ENCODE measurements at places on chromosomes 7 and 10.

DNA sequence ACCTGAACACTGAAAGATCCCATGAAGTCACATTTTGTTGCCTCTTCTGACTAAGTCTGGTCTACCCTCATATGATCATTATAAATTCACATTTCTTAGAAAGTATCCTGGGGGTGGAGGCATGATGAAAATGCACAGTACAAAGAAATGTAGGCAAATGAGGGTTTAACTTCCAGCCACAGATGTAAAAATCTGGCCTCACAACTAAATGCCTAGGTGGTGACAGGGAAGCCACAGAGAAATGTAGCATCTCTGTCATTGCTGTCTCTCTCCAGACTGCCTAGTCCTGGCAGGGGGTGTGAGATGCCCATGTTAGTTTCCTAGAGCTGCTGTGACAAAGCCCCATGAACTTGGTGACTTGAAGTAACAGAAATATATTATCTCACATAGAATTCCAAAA, 395.9 kb downstream of the SORCS3 start:
- no peak for DNase-seq

GRCh38 chr7:28661826-28662595, 249.7 kb downstream of the CREB5 start:
- DNase-seq, result peak; percentile 62

- no peak for DNase-seq
Measured at GRCh38 chr7:122885583-122886356, 490 bp downstream of the CADPS2 start.

- DNase-seq, result no peak
Measured at GRCh38 chr7:104838537-104839299, 175.3 kb upstream of the KMT2E start.

DNA sequence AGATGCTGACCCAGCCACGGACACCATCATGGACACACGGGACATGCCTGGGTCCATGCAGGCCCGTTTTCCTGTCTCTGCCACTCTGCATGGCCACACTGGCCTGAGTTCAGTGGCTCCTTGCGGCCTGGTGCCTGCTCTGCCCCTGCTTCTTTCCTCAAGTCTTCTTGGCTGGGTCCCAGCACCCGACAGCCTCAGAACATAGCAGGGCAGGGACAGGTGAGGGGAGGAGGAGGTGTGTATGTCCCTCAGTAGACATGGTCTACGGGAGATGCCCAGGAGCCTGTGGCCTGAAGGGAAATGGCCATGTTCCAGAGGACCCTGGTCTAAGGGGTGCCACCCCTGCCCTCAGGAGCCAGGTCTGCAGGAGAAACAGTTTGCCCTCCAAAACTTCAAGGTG, 2.2 kb upstream of the AQP1 start:
- no peak for DNase-seq

GRCh38 chr7:143384661-143385631, 3.8 kb downstream of the ZYX start:
- no peak for DNase-seq

DNA sequence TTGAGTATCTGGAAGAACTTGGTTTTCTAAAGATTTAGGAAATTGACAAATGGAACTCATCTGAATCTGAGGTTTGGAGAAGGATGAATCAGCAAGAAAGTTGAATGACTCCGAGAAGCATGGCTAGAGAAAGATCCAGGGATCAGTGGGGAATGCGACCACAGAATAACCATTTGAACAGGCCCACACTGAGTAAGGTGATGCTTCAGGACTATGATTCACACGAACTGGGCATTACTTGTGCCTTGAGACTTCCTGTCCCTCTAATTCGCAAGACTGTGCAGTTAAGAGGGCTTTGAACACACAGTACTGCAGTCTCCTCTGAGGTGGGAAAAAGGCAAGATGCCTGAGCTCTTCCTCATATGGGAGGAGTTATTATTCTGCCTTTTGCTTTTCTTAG, 395.5 kb upstream of the POM121L12 start:
- DNase-seq, result no peak

GRCh38 chr10:96718304-96718990, 1.9 kb downstream of the PIK3AP1 start:
- no peak for DNase-seq

DNA sequence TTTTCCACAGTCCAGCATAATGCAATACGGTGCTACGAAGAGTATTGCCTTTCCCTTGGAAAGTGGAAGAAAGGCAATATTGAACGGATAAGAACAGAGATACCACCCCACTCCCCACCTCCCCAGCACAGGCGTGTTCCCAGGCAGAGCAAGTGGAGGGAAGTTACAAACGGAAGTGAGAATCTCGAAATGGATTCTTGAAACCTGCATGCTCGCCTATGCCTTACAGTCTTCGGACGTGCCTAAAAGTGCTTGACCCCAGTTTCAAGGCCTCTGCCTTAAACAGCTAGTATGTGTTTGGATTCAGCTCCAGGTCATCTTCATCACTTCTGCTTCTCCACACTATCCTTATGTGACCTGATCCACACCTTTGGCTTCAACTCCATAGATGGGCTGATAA, 35.0 kb upstream of the USP6NL start:
- no peak for DNase-seq

DNA sequence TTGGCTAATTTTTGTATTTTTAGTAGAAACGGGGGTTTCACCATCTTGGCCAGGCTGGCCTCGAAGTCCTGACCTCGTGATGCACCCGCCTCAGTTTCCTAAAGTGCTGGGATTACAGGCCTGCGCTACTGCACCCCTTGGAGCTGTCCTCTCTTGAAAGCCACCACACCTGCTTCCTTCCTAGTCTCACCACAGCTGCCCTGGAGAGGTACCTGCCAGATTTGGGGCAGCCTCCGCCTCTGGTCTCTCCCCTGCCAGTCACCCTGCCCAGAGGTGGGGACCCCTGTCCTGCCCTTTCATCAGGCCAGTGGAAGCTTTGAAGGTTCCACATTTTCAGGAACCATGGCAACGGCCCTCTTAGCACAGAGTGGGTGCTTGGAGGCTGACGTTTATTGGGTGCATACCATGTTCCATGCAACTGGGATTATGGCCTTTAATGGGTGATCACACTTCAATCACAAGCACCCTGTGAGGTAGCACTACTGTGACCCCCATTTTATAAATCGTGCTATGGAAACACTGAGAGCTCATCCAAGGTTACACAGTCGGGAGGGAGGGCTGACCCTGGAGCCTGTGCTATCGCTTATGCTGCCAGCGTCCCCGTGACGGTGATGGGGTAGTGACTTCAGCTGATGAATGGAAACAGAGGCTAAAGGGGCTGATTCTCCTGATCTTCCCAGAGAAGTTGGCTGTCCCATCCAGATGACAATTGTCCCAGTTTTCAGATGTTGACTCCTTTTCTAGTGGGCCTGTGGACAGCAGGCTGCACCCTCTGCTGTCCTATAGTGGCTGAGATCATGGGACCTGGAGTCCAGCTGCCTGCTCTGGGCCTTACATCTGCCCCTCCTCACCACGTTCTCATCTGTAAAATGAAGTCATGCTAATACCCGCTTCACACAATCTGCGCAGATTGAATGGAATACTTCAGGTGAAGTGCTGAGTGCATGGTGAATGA, 11.5 kb upstream of the FGFR2 start:
- no peak for DNase-seq

- peak; percentile 59 for DNase-seq
Measured at GRCh38 chr10:62268027-62268398, 631 bp downstream of the RTKN2 start.

GRCh38 chr7:97013134-97013844, 7.9 kb downstream of the DLX6 start:
- no peak for DNase-seq

DNA sequence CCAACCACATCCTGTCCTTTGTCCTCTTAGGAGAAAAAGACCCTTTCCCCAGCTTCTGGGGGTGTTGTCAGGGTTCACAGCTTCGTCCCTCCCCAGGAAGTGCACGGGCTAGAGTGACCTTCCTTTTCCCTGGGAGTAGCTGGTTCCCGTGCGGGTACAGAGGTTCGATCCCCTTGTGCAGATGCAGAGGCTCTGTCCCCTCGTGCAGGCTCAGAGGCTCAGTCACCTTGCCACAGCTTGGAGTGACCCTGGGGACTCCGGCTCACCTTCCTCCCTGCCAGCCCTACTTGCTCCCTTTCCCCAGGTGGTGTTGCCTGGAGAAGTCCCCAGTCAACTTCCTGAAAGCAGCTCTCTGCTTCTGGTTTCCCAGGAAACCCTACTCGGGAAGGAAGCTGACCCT, 60.0 kb upstream of the TCERG1L start:
- DNase-seq, result no peak

- DNase-seq, result no peak
Measured at GRCh38 chr7:1610678-1611302, 41.0 kb upstream of the PSMG3 start.

Measured in activated CD8-positive, alpha-beta memory T cell treated with anti-CD3 and anti-CD28 coated beads for 24 hours (primary cell).